ENCODE measurements at places on chromosomes 11 and 22.

- no peak for DNase-seq
These were observed 55.0 kb downstream of the COPB1 start for GRCh38 chr11:14444441-14445189.

GRCh38 chr11:45599161-45599943, 66.1 kb downstream of the CHST1 start:
- no peak for DNase-seq

DNA sequence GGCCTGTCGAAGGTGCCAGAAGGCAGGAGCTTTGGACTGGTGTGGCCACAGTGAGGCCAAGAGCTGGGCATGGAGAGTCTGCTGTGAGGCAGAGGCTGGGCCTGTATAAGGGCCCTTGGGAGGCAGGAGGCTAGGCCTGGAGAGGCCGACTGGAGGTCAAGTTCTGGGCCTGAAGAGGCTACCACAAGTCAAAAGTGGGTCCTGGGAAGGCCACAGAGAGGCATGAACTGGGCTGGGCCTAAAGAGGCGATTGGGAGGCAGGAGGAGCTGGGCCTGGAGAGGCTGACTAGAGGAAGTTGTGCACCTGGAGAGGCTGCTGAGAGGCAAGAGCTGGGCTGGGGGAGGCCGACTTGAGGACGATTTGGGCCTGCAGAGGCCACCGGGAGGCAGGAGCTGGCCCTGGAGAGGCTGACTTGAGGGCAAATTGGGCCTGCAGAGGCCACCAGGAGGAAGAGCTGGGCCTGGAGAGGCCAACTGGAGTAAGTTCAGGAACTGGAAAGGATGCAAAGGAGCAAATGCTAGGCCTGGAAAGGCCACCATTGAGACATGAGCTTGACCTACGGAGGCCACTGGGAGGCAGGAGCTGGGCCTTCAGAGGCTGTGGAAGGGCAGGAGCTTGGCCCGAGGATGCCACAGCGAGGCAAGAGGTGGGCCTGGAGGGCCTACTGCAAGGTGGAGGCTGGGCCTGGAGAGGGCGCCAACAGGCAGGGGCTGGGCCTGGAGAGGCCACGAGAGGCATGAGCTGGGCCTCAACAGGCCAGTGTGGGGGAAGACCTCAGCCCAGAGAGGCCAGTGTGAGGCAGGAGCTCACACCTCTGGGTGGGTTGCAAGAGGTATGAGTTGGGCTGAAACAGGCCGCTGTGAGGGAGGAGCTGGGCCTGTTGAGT, 39.8 kb downstream of the OR4C45 start:
- DNase-seq = no peak

GRCh38 chr22:42844756-42845155, 12.3 kb downstream of the ARFGAP3 start:
- DNase-seq = no peak

GRCh38 chr11:35810045-35810645, 133.7 kb upstream of the LDLRAD3 start:
- DNase-seq = no peak

DNA sequence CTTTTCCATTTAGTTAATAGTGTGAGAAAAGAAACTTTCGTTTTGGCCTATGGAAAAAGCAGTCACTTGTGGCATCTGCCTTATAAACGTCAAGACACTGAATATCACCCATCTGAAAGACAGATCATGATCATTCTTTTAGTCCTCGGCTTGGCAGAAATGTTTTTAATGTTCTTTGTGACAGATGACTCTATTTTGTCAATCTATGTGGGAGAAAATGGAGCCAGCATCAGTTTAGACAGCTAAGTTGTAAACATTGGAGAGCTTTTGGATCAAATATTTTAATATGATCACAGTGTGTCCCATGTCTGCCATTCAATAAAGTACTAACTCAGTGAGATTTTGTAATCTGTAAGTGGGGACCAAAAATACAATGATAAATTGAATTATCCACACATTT, 85.1 kb upstream of the LUZP2 start:
- no peak for DNase-seq

DNA sequence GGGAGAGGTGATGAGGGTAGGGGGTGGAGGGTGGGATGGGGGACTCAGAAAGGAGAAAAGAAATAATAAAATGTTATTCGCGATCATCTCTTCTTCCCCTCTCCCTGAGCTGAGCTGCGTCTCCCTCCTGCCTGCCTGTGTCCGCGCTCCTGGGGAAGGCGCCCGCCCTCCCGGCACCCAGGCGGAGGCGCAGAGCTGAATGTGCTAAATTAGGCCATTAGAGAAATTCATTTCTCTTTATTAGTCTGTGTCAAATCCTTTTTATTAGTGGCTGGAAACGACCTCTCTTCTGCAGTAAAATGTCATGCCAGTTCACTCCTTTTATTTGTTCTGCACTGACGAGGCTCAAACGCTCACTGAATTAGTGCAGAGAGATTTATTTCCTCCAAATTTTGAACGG, 116.1 kb downstream of the FEZ1 start:
- DNase-seq = no peak

DNA sequence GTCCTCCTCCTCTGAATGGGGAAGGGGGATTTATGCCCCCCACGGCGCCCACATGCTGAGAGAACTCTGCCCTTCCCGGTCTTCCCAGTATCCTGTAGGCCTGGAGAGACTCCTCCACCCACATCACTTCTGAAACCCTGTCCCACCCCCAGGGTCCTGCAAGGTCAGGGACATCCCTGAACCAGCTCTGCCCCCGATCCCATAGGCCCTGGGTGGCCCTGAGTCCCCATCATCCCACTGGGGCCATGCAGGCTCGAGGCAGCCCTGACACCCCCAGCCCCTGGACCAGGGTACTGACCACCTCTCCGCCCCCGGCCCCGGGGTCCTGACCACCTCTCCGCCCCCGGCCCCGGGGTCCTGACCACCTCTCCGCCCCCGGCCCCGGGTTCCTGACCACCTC, 11.7 kb downstream of the B4GALNT4 start:
- DNase-seq = no peak

DNA sequence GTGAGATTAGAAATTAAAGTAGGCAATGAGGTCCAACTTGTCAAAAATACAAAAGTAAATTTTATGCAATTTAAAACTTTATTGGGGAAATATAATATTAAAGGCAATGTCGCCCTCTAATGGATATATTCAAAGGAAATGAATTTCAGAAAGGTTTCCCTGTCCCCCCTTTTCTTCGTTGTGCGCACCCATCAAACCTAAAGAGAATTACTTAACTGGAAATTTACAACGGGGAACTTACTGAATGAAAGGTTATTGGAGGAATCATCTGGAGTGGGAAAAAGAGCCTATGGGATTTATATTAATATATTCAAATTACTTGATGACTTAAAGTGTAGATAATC, 1.7 kb upstream of the ABTB2 start:
- peak; percentile 13 for DNase-seq

GRCh38 chr11:44014968-44015623, 32.7 kb upstream of the ACCSL start:
- DNase-seq = no peak

DNA sequence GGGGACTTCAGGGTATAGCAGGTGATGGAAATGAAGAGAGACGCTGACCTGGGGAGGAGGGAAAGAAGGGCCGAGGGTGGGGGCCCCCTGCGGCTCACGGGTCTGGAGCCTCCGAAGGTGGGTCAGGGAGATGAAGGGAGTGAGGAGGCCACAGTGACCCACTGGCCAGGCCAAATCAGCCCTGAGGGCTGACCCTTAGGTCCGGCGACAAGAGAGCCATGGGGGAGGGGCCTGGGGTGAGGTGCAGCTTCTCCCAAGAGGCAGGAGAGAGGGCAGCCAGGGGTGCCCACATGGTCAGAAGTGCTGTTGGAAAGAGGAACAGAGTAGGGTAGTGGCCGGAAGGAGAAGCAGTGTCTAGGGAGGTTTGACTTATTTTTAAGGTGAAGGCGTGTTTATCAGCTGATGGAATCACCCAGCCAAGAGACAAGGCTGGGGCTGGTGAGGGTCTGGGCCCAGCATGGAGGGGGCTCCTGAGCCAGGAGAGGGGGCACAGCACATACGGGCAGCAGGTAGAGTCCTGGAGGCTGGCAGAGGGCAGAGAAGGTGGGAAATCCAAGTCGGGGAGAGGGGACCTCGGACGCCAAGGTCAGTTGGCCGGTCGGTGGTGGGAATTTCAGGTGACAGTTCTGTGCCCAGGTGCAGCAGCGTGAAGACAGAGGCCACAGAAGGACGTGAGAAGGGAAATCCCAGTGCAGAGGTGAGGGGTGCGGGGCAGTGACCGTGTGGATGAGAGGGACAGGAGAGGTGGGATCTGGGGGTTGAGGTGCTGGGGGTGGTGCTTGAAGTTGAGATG, 49.0 kb downstream of the LINC01488 start:
- peak; percentile 94 for DNase-seq

DNA sequence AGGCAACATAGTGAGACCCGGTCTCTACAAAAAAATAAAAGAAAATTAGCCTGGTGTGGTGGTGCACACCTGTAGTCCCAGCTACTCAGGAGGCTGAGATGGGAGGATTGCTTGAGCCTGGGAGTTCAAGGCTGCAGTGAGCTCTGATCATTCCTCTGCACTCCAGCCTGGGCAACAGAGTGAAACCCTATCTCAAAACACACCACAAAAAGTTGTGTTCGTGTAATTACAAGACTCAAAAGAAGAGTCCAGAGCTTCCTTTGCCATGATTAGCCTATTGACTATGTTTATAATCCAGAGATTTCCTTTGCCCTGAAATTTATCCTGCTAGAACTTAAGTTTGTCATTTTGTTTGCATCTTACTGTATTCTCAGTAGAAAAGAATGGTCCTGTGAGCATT, 21.0 kb downstream of the SGSM3 start:
- DNase-seq = no peak

- DNase-seq = no peak
These were observed 39.7 kb upstream of the POU2AF2 start for GRCh38 chr11:111205632-111206385.

Measured in HL-60 (cell line).